ENCODE measurements at places on chromosomes 6 and 20. TPM values are rescaled to one million over a fixed set of nuclear protein-coding genes. Genes with fewer than 3 reads are reported as not detected.
A peak's percentile ranks its signal among the peaks of the same experiment; 100 is the strongest.

- peak; percentile 47 for DNase-seq
These were observed 145.6 kb upstream of the MANEA start for GRCh38 chr6:95431637-95432228.

PSMB1 gene
- 198 TPM for total RNA-seq

DNA sequence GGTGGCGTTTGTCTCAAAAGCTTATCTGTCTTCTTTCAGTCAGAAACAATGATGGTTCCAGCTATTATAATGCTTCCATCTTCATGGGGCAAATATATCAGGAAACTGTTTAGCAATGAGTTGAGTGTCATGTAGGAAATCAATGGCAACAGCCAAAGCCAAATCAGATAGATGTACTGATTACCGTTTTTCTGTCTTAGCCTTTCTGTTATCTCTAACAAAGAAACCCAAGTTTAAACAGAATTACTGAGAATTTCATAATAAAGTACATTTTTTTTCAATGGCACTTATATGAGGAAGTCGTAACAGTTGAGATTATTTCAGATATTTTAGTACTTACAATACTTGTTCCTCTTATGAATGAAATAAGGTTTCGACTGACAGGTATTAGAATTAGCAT, 1.2 kb downstream of the NOX3 start:
- DNase-seq, result no peak

FAM184A gene
- total RNA-seq, result 3.7 TPM

STMND1 gene
- not detected for total RNA-seq

SLC17A4 gene
- not detected for total RNA-seq

- no peak for DNase-seq
These were observed 286.7 kb upstream of the SPTLC3 start for GRCh38 chr20:12722091-12722490.

GRCh38 chr20:4412216-4412615, 309.5 kb upstream of the PRND start:
- DNase-seq, result no peak

- DNase-seq, result no peak
These were observed 57.2 kb downstream of the CTCFL start for GRCh38 chr20:57467742-57468141.

GRCh38 chr6:160252073-160252813, 6.4 kb downstream of the SLC22A2 start:
- no peak for DNase-seq

MYCT1 gene
- not detected for total RNA-seq
